ENCODE measurements at places on chromosomes 11 and 22.

GRCh38 chr11:72753341-72754148 is 1.3 kb upstream of the ARAP1 start:
- DNase-seq, result no peak

DNA sequence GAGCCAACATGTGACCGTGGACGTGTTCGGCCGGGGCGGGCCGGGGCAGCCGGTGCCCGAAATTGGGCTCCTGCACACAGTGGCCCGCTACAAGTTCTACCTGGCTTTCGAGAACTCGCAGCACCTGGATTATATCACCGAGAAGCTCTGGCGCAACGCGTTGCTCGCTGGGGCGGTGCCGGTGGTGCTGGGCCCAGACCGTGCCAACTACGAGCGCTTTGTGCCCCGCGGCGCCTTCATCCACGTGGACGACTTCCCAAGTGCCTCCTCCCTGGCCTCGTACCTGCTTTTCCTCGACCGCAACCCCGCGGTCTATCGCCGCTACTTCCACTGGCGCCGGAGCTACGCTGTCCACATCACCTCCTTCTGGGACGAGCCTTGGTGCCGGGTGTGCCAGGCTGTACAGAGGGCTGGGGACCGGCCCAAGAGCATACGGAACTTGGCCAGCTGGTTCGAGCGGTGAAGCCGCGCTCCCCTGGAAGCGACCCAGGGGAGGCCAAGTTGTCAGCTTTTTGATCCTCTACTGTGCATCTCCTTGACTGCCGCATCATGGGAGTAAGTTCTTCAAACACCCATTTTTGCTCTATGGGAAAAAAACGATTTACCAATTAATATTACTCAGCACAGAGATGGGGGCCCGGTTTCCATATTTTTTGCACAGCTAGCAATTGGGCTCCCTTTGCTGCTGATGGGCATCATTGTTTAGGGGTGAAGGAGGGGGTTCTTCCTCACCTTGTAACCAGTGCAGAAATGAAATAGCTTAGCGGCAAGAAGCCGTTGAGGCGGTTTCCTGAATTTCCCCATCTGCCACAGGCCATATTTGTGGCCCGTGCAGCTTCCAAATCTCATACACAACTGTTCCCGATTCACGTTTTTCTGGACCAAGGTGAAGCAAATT is 1.8 kb downstream of the FUT4 start:
- DNase-seq, result no peak

GRCh38 chr11:16893456-16894066 is 120.7 kb downstream of the PLEKHA7 start:
- DNase-seq, result no peak

- DNase-seq, result no peak
Observed at GRCh38 chr11:133559833-133560471, 27.7 kb upstream of the OPCML start.

- no peak for DNase-seq
Observed at GRCh38 chr22:37274380-37274862, 7.9 kb upstream of the CYTH4 start.

- no peak for DNase-seq
Observed at GRCh38 chr11:8766043-8766987, 83.7 kb downstream of the RPL27A start.

DNA sequence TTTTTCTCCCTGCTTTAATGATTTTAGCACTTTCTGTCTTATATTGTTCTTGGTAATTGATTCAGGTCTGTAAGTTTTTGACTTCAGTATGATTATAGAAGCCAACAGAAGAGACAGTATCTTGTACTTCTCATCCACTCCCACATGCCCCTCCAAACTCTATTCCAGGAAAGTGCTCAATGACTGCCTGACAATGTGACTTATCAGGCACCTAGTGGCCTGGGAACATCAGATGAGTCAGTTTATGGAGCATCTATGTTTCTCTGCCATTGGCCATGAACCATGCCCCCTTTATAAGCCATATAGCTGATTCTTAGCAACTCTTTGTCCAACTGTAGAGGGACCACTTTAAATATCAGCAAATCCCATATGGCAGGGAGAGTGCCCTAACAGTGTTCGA is 179.2 kb upstream of the MTMR2 start:
- no peak for DNase-seq

- no peak for DNase-seq
Observed at GRCh38 chr22:20242393-20243175, 25.5 kb downstream of the RTN4R start.

DNA sequence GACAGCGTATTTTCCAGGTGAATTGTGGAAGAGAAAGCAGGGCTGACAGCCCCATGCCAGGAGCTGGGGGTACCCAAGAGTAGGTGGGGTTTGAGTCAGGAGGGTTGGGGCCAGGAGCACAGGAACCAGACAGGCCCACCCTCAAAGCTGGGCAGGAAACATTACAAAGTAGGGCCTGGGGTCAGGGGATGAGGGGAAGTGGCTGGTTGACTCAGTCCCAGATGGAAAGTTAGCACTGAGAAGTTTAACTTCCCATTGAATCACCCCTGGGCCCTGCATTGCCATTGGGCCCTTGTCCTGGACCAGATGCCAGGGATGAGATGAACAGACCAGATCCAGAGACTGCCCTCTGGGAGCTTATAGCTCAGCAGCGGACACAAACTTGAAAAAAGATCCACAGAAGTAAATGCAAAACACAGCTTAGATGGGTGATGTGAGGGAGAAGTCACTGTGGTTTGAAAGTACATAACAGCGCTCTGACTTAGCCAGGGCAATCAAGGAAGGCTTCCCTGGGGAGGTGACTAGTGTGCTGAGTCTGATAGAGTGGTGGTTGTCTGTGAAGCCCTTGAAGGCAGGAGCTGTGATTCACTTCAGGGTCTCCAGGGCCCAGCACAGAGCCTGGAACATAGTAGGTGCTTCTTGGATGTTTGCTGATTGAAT is 2.2 kb downstream of the MAFF start:
- no peak for DNase-seq

DNA sequence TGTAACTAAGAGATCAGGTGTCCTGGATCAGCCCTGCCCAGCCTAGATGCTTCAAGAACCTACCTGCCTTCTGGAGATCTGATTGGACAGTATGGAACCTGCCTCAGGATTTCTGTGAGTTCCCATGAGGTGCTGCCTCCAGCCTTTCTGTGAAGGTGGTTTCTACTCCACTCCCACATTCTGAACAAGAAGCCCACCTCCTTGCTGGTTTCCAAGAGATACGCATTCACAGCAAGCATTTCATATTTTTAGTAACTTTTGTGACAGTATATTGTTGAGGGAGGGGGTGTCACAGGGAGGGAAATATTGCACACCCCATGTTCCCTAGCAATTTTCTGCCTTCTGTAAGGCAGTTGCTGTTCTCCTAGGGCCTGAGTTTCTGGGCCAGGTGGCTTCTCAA is 204.4 kb downstream of the NAV2 start:
- DNase-seq, result no peak

DNA sequence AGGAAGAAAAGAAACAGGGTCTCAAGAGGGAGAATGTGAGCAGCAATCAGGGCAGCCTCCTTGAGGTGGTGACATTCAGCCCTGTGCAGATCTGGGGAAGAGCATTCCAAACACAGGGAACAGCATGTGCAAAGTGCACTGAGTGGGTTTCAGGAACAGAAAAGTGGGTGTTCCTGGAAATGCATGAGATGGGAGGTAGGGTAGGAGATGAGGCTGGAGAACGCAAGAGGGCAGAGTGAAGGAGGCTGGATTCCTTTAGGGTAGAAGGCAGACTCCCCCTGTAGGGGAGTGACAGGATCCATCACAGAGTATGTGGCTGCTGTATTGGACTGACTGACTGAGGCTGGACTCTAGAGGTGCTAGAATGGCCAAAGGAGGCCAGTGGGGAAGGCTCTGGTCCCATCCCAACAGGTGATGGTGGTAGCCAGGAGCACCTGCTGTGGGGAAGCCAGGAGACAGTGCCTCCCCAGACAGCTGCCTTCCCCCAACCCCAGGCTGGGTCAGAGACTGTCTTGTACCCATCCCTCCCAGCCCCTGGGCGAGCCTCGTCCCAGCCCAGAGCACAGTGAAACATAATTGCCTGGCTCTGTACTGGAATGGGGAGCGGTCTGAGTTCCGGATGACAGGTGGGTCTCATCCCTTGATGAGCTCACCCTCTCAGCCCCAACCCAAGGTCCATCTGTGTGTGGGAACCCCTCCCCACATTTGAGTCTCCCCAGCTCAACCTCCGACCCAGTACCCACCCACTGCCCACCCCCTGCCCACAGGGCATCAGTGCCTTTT is 419.4 kb downstream of the MN1 start:
- DNase-seq, result no peak

DNA sequence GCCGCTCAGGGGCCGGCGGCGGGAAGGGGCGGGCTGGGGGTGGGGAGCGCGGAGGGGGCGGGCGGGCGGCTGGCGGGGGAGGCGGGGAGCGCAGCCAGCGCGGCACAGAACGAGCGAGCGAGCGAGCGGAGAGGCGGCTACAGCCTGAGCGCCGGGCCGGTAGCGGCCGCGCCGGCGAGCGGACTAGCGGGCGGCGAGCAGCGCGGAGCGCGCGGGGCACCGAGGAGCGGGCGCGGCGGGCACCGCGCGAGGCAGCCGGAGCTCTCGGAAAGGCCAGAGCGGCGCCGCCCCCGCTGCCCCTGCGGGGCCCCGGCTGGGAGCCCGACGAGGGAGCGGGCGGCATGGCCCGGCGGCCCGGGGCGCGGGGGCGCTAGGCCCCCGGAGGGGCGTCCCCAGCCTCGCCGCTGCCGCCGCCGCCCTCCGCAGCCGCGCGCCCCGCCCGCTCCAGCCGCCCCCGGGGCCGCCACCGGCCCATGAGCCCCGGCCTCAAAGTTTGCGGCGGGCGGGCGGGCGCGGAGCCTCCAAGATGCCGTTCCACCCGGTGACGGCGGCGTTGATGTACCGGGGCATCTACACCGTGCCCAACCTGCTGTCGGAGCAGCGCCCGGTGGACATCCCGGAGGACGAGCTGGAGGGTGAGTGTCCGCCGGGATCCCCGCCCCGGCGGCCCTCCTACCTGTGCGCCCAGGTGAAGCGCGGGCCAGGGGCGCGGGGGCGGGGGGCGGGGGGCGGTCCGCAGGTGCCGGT is at the start of gene CABP7:
Gene CABP7, plus strand, starts transcription at position 105 of the 747 bp plus-strand sequence. Its CDS starts 422 bp downstream, at position 527.
- DNase-seq, result no peak

DNA sequence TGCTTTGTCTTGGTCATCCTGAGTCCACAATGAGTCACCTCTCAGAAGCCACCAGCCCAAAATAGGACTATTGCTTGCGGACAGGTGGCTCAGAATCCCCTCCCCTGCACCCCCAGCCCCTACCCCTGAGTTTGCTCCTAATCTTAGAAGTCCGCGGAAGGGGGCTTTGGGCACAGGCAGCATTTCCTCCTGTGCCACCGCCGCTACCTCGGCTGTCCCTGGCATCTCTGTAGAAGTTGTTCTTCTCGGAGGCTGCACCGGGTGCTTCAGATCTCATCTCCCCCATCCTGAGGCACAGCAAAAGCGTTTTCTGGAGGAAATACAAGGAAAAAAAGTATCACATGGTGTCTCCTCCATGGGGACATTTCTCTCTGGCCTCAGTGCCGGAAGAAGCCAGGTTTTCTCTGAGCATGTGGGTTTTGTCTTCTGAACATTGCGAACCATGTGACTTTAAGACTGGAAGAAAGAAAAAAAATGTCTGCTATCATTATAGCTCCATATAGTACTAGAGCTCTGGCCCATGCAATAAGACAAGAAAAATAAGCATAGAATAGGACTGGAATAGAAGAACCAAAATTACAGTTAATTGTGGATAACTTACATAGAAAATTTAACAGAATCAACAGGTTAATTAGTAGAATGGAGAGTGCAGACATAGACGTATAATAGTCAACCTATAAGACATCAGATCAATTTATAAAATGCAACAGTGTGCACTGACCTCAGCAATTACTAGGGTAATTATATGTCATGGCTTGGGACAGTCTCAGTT is 63.2 kb downstream of the SHISAL1 start:
- DNase-seq, result no peak

DNA sequence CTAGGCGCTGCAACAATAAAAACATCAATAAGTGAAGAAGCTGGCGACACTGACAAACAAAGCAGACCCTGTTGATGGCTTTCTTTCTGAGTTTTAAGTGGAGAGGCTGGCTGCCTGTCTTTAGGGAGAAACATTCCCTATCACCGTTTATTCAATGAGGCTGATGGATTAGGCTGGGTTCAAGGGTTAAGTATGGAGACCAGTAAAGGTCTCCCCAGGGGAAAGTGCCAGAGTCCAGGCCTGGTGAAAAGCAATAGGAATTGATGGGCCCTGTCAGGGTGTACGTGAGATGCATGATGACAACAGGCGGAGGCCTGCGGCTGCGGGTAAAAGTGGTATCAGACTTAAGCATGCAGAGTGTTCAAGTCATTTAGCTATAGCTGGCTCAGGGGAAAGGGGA is 102.6 kb downstream of the ALX4 start:
- DNase-seq, result no peak

Data from omental fat pad (tissue), 4 donors.